ENCODE measurements at places on chromosomes 12 and 14.

- DNase-seq: no peak
Measured at GRCh38 chr12:42180990-42181596, 36.4 kb upstream of the GXYLT1 start.

DNA sequence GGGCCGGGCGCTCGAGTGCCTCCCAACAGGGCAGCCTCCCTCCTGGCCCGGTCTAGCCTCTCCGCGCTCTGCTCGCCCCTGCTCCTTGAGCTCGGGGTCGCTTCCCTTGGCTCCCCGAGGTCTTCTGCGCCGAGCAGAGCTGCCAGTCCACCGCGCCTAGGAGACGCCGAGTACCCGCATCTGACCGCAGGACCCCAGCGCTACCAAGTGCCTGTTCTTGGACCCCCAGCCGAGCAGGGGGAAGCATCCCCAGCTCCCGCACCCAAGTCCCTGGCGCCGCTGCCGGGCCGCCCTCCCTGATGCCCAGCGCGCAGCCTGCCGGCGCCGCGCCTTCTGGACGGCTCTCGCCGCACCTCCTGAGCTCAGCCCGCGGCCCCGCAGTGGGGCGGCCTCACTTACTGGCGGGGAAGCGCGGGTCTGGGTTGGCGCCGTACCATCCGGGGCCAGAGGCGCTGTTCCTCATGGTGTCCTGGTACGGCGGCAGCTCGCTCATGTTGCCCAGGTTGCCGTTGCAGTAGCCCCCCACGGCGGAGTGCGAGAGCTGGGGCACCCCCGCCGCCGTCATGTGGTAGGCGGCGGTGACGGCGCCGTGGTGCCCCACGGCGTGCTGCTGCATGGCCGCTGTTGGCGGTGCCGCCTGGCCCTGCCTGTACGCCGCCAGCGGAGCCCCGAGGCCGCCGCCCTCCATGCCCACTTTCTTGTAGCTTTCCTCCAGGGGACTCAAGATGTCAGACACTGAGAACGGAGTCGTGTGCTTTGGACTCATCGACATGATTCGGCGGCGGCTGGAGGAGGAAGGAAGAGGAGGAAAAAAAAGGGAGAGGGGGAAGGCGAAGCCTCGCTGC lies 1.2 kb downstream of the NKX2-1 start:
- no peak for DNase-seq

DNA sequence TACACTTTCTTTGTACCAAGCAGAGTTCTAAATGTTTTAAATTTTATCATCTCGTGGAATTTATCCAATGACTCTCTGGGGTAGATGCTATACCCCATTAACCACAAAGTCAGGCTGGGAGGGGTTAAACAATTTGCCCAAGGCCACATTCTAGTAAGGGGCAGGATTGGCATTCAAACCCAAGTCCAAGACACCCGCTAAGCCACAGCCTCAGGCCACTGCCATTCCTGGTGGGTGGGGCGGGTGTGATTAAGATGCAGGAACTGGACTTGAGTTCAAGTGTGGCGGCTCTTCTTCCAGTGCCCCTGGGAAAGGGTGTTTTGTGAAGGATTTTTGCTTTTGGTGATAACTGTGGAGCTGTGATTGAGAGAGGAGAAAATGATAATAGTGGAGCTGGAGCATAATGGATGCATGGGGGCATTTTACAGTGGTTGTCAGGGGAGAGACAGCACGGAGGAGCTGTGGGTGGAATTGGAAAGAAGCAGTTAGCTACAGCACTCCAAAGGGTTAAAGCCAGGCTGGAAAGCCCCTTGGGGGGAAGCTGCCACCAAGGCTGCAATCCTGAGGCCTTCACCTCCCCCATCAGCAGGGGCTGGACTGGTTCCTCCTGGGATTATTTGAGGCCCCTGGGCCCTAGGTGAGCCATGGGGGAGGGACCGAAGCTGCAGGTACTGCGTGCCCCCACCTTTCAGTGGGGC lies 1.0 kb upstream of the VRTN start:
- DNase-seq: no peak

- no peak for DNase-seq
Measured at GRCh38 chr12:10941916-10942607, 3.0 kb upstream of the TAS2R14 start.

GRCh38 chr14:26766726-26767125 lies 168.9 kb upstream of the NOVA1 start:
- no peak for DNase-seq

GRCh38 chr14:53458368-53458814 lies 305.3 kb upstream of the DDHD1 start:
- DNase-seq: no peak

- DNase-seq: no peak
Measured at GRCh38 chr12:94561943-94562411, 88.4 kb downstream of the TMCC3 start.

DNA sequence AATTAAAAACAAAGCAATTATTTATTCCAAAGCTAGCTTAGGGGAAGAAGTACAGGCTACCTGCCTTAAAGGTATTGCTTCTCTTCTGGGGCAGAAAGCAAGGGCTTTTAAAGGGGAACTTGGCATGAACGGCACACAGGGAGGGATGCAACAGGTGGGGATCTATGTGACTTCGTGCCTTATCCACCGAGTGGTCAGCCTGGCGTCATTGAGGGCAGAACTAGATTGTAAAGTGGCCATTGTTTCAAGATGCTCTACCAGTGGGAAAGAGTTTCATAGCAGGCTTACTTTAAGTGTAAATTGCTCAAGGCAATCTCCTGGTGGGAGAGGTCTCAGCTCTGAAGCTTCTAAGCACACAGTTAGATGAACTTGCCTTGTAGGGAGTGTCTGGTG lies 360.4 kb downstream of the ATP23 start:
- no peak for DNase-seq

DNA sequence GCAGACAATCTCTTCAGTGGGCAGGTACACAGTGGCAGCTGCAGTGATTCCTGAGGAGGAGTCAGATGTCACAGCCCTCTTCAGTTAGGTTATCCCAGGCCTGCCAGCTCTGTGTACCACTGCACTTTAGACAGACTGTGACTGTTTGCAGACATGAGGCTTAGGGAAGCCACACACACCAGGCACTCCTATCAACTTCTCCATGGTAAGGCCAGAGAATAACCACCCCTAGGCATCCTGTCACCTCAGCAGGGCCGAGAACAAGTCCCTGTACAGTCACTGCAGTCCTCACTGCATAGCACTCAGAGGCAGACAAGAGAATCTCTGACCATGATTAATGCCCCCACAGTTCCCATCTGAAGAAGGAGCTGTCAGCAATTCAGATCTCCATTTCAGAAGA lies 296.5 kb downstream of the GALC start:
- DNase-seq: no peak

- no peak for DNase-seq
Measured at GRCh38 chr12:92810370-92810769, 107.6 kb downstream of the PLEKHG7 start.

DNA sequence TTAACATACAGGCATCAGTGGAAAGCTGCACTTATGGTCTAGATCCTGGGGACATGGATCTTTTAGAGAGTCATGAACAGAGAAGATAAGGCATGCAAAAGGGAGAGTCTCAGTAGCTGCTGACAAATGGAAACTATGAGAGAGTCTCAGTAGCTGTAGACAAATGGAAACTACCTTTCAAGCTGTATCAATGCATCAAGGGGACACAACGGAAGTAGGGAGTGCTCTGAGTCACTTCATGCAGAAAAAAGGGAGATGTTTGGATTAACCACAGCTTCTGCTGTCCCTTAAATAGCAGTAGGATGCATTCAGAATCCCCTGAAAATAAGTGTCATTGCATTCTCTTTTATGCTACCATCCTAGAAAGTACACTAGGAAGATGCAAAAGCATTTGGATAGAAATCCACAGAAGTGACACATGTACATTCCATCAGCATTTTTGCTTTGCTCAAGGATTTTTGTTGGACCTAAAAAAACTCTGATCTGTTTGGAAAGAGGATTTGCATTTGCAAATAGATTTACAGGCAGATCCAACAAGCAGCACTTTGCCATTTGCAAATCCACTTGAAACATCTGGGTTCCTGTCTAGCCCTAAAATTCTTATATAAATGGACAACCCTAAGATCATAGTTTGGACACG lies 227.5 kb upstream of the LMO3 start:
- no peak for DNase-seq

DNA sequence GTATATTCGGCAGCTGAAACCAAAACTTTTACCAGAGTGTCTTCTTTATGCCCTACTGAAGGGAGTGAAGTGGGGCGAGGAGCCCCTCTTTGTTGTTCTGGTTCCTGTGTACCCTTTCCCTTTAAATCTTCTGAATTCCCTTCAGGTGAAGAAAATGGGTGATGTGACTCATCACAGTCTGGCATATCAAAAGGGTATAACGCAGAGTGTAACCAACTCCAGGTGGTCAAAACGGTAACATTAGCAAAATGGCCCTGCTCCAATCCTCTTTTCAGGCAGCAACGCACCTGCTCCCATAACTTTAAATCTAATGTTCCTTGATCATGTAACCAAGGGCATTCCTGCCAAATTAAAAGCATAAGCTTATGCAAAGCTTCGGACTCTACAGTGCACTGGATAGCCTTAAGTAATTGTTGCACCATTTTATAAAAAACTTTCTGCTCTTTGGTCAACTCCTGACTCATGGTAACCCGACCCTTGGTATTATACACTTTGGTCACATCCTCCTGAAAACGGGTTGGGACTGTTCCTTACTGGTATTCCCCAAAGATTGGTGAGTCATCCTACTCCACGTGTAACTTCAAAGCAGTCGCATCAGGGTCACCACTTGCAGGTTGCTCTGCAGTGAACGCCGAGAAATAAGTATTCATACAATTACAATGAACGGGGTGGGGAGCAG lies 83.1 kb downstream of the KCNMB4 start:
- no peak for DNase-seq

DNA sequence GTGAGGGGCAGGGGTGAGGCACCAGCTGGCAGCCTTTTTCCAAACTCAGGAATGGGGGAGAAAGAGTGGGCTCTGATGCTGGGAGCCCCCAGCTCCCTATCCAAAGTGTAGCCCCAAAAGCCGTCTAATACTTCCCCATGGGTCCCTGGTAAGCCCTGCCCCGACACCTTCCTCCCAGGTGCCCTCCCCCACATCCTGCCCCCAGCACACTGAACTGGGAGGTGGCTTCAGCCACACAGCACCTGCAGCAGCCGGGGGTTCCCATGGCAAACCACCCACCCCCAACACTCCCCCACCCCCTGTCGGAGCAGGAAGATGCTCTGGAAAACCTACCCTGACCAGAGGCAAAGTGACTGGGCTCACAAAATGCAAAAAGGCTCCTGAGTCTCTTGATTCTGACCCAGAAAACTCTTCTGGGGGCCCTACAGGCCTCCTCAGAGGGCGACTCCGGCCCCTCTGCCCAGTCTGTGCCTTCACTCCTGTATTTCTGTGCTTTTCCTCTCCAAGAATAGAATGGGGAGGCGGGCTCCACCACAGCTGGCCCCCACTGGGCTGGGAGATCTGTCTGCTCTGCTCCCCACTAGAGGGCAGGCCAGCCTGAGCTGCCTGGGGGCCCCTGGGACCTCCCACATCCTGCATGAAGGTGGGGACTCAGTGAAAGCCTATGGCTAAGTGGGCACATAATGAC lies 81.6 kb downstream of the ITPK1 start:
- no peak for DNase-seq

- DNase-seq: no peak
Measured at GRCh38 chr12:66398931-66399910, 96.9 kb downstream of the HELB start.

DNA sequence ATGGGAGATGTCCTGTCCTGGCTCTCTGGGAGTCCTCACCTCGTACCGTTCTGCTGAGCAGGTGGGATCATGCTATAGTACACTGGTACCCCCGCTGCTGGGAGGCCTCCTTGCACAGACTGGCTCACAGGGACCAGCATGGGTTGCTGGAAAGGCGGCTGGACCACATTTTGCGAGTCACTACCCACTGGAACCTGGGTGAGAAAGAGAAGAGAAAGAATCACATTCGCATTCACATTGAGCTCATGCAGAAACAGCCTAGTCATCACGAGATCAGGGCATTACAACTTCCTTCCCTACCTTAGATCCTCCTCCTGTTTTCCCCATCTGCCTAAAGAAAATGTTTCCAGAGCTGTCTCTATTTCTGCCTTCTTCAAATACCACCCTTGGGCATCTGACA lies 17.3 kb upstream of the STAC3 start:
- DNase-seq: no peak

DNA sequence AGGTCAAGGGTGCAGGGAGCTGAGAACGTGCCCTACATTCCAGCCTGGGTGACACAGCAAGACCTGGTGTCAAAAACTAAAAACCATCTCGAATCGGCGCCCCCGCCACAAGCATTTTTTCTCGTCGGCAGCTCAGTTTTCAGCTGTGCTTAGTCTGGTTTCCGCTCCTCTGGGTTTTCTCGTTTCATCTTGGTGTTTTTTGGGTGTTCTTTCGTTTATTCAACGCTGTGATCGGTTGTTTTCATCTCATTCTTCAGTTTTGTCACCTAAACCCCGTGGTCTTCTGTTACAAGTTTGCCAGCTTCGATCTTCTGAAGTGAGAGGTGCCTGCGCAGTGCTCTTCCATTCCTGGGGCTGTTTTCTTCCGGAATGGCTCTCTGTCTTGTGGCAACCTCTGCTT lies 41.4 kb downstream of the NOC4L start:
- DNase-seq: no peak

DNA sequence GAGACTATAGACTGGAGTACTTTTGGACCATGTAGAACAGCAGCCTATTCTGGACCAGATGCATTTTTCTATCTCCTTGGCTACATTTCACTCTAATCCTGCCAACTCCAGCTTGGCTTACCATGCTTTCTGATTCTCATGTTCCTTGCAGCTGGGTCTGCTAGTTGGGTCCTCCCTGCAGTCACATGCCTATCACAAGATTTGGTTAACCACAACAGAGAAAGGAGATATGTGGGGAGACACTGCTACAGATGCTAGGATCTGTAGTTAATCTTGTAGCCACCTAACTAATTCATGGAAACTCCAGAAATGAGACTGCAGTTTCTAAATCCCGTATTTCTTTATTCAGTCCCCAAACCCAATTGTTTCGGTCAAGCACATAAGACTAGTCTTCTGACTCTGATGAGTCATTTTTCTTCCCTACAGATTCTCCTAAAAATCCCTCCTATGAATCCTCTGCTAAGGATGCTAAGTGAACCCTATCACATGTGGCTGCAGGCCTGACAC lies 410.6 kb downstream of the DAD1 start:
- DNase-seq: no peak

GRCh38 chr12:67455236-67455635 lies 186.1 kb downstream of the CAND1 start:
- no peak for DNase-seq

DNA sequence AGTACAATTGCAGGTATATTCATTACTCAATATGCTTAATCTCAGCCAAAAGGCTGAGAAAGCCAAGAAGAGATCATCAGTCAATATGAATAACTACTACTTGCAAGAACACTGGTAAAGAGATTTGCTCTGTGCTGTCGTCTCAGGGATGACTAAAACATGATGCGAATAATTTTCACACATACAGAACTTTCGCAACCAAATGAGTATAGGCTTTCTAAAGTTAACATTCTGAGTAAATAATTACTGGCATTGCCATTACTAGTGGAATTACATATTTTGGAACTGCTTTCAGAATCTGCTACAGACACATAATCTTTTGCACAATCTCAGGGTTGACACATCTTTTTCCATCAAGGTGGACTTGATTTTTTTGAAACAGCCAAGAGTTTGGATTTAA lies 24.7 kb downstream of the NCKAP1L start:
- no peak for DNase-seq

Data from stimulated activated CD8-positive, alpha-beta memory T cell treated with anti-CD3 and anti-CD28 coated beads, Interleukin-4, amount 100 ng/mL, for 1 hour (primary cell).